ENCODE measurements at places on chromosomes 7 and 10.

DNA sequence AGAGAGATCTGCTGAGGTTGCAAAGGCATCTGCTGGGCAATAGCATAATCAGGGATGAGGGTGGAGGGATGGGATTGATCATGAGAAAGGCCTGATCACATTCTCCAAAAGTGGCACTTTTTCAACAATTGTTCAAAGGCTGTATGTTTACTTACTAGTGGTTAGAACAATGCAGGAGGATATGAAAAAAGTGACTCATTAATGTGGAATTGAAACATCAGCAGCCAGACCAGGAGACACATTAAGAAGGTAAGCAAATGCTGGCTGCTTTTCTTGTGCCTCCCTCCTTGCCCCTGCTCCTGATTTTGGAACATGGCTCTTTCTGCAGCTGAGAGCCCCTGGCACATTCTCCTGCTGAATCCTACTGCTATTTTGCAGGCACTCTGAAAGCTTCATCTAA, 63.5 kb downstream of the FAM204A start:
- DNase-seq, result no peak

DNA sequence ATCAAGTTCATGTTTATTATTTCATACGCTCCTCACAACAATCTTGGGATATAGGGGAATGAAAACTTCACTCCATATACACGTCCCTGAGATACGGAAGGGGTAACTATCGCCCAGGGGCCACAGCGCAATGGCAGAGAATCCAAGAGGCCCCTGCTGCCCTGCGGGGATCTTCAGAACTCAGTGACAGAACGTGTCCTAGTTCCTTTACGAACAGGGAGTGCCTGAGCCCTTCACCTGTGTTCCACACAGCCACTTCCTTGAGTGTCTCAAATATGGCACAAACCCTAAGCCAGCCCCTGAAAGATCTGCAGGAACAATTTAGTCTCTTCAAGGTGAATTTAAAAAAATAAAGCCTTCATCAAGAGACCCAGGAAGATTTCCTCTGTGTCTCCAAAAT, 25.9 kb downstream of the LYZL1 start:
- DNase-seq, result no peak

DNA sequence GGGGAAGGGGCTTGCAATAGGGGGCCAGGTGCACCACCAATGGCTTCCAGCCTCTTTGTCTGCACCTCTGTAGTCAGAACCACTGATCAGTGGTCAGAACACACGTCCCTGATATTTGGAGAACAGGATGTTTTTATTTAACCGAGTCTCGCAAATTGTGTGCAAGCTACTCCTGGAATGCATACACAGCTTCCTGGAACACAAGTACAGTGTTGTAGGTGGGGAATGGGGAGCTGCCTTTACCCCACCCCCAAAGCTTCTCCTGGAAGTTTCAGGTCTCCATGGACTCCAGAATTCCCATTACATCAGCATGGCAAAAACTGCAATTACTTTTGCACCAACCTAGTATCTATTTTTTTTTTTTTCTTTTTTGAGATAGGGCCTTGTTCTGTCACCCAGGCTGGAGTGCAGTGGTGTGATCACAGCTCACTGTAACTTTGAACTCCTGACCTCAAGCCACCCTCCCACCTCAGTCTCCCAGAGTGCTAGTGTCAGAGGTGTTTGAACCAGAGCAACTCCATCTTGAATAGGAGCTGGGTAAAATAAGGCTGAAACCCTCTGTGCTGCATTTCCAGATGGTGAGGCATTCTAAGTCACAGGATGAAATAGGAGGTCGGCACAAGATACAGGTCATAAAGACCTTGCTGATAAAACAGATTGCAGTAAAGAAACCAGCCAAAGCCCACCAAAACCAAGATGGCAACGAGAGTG, 374.0 kb downstream of the CALN1 start:
- no peak for DNase-seq

GRCh38 chr7:136309407-136309806, 332.2 kb upstream of the MTPN start:
- no peak for DNase-seq

DNA sequence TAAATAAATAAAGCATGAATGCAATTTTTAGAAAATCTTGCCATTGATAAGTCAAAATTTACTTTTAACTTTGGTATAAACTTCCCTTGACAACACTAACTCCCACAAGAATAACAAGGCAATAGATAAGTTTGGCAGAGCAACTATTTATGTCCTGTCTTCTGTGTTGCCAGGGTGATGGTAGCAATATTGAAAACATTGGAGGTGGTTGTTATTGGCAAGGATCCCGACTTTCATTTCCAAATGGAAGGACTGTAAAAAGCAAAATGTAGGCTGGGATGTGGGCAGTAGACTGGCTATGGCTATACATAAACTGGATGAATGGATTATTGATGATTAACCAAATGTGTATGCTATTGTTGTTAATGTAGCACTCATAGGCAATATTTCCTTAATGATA, 134.9 kb upstream of the CACNA2D1 start:
- no peak for DNase-seq

DNA sequence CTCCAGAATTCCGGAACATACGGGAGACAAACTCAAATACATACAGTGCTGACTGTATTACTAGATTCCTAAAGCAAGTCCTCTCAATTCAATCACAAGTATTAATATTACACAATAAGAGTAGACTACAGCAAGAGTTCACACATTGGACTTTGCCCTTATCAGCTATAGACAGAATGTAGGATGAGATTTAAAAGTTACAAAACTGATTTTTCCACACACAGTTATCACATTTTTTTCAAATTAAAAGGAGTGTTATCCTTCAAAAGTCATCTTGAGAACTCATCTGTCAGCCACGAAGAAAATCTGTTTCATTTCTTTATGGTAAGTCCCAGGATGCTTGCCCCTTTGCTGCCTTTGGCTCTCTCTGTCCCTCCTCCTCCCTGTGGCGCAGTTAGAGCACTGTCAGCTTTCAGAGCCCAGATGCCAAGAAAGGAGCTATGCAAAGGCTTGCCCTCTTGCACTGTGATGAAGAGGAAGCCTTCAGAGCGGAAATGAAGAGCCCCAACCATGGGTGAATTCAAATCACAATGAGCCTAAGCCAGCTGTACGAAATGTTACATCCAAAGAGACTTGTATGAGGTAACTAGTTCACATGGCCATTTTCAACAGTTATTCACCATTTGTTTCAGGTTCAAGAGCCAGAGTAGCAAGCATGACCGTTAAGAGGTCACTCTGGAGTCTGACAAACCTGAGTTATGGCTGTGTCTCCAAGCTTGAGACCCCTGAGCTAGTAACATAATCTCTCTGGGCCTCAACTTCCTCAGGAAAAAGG, 10.7 kb downstream of the NCOA4 start:
- DNase-seq, result no peak

- DNase-seq, result no peak
Measured at GRCh38 chr7:130152493-130153210, 52.6 kb downstream of the TMEM209 start.

- DNase-seq, result no peak
Measured at GRCh38 chr10:118458957-118459641, 117.0 kb upstream of the FAM204A start.

- no peak for DNase-seq
Measured at GRCh38 chr10:120085096-120085796, 192.7 kb downstream of the SEC23IP start.

DNA sequence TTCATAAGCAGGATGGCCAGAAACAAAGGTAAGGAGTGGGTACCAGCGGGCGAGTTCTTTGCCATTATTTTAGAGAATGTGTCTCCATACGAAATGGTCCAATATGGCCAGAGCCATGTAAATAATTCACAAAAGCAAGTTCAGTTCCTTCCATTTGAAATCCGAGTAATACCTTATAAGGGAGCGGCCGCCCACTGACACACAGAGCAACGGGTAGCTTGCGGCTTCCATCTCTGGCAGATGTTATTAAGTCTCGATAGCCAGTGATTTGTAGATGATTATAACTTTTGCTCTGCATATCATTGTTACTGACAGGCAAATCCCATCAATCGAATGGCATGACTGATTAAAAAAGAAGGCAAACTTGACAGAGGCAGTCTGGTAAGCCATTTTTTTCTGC, 63.2 kb downstream of the GFRA1 start:
- no peak for DNase-seq

DNA sequence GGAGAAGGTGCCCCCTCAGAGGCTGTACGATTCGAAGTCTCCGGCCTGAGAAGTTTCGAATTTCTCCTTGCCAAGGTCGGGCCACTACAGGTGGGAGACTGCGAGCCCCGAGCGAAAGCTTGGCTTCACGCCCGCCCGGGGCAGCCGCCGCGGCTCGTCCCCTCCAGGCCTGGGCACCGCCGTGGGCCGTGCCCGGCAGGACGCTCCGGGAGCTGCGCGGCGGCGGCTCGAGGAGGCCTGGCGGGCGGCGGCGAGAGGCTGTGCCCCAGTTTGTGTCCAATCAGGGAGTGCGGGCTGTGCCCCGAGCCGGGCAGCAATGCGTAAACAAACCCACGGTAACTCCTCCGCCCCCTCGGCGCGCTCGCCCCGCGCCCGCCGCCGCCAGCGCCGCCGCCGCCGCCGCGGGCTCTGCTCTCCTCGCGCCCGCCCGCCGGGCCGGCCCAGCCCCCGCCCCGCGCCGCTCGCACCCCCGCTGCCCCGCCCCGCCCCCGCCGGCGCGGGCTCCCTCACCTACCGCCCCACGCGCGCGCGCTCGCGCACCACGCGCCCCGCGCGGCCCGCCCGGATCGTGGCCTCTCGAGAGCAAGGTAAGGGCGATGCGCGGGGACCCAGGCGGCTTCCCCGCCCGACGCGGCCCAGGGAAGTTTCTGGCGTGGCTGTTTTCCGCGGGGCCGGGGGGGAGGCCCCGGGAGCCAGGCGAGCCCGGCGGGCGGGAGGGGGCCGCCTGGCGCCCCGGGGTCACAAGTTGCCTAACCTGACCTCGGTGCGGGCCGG, 57.8 kb upstream of the PCGF5 start:
- DNase-seq, result peak; percentile 68

DNA sequence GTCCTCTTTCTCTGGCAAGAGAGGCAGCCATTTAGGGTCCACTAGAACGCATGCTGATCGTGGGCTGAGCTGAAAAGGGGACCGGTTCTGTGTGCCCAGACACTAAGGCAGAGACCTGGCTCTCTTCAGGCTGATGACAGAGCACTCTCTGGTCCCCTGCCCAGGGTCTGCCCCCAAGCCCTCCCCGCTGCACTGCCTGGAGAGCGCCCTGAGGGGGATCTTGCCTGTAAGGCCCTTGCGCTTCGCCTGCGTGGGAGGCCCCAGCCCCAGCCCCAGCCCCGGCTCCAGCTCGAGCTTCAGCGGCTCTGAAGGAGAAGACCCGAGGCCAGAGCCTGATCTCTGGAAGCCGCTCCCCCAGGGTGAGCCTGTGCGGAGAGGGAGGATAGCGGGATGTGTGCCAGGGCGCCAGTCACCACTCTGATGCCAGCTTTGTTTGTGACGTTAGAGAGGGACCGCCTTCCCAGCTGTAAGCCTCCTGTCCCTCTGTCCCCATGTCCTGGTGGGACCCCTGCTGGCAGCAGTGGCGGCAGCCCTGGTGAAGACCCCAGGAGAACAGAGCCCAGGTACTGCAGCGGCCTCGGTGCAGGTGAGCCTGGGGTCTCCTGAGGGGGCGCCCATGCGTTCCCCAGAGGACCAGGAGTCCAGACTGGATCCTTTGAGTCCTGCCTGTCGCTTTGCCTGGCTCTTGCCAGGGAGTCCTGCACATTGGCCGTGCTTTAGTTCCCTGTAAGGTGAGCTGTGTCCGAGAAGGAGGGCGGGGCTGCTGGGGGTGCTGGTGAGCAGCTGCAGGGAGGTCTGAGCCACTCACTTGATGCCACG, 43.2 kb downstream of the ZNF467 start:
- DNase-seq, result no peak

DNA sequence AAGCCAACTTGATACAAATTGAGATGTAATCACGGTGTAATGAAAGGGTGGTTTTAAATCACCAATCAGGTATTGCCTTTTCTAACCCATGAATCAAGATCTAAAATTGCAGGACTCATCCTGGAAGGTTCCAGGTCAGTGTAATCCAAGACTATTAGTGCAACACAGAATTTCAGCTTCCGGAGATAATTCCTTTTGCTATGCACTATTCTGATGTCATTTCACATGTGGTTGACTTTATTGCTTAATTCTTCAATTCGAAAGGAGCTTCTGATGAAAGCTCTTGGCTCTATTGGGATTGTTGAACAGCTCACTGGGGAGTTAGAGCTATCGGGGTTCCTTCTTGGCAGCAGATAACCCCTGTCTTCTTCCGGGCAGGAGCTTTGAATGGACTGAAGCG, 147.4 kb upstream of the INSYN2A start:
- DNase-seq, result no peak

- DNase-seq, result no peak
Measured at GRCh38 chr10:129901389-129902006, 62.6 kb downstream of the EBF3 start.

DNA sequence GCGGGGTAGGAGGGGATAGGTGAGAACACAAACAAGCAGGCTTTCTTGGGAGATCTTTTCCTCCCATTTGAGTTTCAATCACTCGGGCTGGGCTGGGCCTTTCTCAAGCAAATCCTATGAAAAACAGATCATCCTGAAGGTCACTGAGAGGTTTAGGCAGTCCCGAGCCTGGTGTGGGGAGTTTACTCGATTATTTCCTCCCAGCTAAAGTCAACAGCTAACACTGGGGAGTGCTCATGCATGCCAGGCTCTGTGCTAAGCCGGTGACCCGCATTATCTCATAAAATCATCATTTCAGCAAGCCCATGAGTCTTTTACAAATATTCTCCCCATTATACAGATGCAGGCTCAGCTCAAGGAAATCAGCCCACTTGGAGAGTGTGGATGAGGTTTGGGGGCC, 85.0 kb upstream of the PAX2 start:
- no peak for DNase-seq

DNA sequence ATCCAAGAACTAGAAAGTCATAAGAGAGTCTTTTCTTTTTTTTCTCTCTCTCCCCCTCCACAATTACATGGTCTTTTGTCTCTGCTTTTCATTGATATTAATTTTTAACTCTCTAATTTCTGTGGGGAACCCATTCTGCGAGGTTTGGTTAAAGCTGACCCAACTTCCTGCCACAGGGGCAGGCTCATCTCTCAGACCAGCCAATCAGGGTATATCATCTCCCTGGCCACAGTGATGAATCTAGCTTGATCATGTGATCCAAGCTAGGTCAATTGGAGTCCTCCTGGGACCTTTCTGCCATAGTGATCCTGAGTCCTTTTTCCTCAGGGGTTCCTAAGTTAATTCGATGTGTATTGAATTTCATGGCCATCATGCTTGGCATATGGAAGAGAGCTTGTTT, 38.0 kb upstream of the TRUB1 start:
- DNase-seq, result no peak

DNA sequence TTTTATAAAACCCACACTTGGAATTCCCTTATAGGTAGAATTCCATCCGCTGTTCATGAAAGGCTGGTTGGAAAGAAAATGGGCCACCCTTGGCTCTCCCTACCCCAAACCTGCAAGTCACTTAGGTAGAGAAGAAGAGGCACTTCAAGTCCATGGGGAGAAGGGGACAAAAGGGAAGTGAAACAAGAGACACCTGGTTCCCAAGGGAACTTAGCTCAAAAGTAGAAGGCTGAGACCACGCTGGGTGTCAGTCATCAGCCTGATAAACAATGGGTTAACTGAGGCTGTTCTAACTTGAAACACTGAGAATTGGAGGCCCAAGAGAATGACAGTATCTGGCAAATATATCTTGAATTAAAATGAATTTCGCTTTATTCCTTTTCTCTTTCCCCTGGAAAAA, 330.8 kb upstream of the NFE2L3 start:
- no peak for DNase-seq

GRCh38 chr10:13327534-13327933, 20.6 kb downstream of the SEPHS1 start:
- DNase-seq, result peak; percentile 65
